ENCODE measurements at places on chromosomes 4 and X.
A peak's percentile ranks its signal among the peaks of the same experiment; 100 is the strongest.

DNA sequence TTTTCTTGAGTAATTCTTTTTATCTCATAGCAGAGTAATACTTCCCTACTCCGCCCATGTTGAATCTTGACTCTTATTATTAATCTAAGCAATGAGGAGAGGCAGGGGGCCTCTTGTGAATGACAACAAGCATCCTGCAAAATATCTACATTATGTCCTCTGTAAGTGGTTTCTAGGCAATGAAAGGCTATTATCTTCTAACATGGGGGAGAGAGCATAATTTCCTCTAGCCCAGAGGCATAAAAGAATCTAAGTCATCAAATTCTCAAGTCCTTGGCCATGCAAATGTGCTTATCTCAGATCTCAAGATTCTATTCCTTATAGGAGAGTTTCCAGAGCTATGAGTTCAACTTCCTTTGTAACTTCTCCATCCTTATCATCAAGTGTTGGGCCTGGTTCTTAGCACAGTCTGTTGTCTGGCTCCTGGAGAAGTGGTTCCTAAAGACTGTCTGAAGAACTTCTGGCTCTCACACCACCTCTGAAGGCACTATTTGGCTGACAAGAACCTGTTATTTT is 423.1 kb upstream of the INTU start:
- DNase-seq = no peak

DNA sequence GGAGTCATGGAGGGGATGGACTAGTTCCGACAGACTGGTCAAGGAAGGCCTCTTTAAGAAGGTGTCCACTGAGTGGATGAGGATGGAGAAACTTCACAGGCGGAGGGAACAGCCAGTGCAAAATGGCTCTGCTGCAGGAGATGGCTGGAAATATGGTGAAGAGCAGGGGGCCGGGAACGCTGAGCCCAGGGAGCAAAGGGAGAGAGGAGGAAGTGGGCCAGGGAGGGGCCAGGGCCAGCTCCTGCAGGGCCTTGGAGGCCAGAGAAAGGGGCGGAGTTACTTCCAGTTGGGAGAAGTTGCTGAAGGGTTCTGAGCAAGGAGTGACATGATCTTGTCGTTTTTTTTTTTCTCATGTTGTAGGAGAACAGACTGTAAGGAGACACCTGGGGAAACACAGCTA is 94.5 kb downstream of the WFS1 start:
- no peak for DNase-seq

GRCh38 chr4:55554453-55555030 is 7.8 kb upstream of the CLOCK start:
- DNase-seq = no peak

- no peak for DNase-seq
Measured at GRCh38 chr4:159284733-159285132, 181.9 kb downstream of the RAPGEF2 start.

DNA sequence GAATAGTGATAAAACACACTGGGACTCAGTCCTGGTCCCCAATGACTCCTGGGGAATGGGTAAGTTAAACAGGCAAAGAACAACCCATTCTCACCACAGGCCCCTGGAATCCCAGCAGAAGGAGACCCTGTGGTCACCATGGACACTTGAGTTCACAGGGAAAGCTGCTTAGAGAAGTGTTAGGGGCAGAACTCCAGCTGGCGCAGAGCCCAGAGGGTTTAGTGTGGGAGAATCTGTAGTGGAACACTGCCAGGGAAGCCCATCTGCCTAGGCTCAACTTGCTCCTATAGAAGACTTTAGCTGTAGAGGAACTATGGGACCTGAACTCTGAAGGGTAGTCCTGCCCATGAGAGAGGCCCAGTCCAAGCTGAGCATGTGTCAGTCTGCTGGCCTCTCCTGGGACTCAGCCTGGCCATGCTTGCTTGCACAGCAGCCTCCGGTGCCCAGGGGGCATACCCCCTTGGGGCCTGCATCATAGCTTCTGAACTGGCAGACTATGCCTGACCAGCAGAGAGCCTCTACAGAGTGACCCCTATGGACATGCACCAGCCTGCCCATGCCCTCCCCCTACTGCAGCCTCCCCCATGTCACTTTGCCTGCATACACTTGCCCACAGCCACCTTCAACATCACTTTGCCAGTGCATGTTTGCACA is 343.5 kb downstream of the IDS start:
- DNase-seq = no peak

DNA sequence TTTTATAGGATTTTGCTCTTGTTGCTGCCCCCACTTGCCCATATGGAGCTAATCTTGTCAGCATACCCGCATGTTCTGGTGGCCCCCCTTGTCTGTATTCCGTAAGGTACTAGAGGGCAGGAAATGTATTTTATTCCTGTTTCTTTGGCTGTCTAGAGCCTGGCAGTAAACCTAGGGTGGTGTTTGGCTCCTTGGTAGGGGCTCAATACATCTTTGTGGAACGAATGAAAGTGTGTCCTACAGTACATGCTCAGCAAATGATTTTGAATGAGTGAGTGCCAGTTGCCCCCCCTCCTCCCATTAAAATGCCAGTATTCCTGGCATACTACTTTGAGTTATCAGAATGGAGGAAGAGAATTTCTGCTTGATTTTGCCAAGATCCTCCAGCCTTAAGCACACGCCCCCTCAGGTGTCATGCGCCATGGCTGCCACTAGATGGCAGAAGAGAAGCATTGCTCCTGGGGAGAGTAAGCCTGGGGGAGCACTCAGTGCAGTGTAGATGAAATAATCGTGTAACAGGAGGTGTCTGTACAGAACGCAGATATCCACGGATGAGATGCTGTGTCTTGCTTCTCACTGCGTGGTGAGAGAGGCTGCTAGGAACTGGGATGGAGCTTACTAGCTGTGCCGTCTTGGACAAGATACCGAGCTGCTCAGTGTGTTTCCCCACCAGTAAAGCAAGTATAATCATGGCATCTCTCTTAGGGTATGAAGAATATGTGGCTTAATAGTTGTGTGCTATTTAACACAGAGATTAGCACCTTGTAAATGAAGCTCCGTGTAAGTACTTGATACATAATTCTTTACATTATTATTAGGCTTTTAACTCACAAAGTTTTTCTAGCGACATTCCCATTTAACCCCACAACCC is 17.2 kb upstream of the RNF212 start:
- DNase-seq = peak; percentile 69

- no peak for DNase-seq
Measured at GRCh38 chr4:128299848-128300247, 12.2 kb upstream of the PGRMC2 start.

DNA sequence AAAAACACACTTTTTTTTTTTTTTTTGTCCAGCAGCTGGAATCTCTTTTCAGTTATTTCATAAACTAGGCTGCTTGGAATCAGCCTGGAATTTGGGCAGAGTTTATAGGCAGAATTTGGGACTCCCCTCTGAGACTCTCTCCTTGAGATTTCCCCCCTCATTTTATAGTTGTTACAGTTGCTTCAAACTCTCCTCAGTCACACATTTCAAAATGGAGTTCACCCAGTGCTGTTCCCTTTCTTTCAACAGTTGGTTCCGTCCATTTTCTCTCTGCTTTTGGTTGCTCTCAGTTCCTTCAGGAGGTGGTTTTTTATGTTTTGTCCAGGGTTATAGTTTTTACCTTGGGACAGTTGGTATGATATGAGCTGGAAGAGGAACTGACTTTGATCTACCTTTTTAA is 27.5 kb downstream of the NSD2 start:
- no peak for DNase-seq
